ENCODE measurements at places on chromosomes 3 and 15. TPM values are rescaled to one million over a fixed set of nuclear protein-coding genes. Genes with fewer than 3 reads are reported as not detected.

Gene CPA3
- total RNA-seq: 1.3 TPM

Gene TRH
- total RNA-seq: not detected

Gene SLC22A13
- 0.29 TPM for total RNA-seq

Gene ADGRG7
- total RNA-seq: not detected

Gene TUSC7
- total RNA-seq: not detected

Gene GTF2E1
- 19.4 TPM for total RNA-seq

Gene NEDD4
- total RNA-seq: 80.0 TPM

Gene CX3CR1
- total RNA-seq: not detected

Gene LRRC49
- total RNA-seq: 4.9 TPM

Gene TOPAZ1
- total RNA-seq: not detected

Gene ACOX2
- total RNA-seq: 2.4 TPM

Gene CPEB1
- 6.0 TPM for total RNA-seq

Gene CHRNA3
- total RNA-seq: not detected

Gene VILL
- total RNA-seq: 8.8 TPM

Gene C3orf49
- not detected for total RNA-seq

Gene GPR27
- total RNA-seq: not detected

Gene EHHADH
- total RNA-seq: 13.6 TPM

Gene CYP1A2
- not detected for total RNA-seq

Gene PP2D1
- not detected for total RNA-seq

Gene SNX22
- not detected for total RNA-seq

Gene EIF3J
- total RNA-seq: 28.3 TPM

Gene GOLGA6L9
- 0.71 TPM for total RNA-seq

Gene FGD5
- total RNA-seq: not detected

Gene UACA
- 48.2 TPM for total RNA-seq

Gene ITIH3
- not detected for total RNA-seq

Gene ITIH1
- not detected for total RNA-seq

Gene BOC
- total RNA-seq: 2.4 TPM

Gene GOLGA6L7
- not detected for total RNA-seq

Gene CACNA1D
- total RNA-seq: not detected

Gene GOLGA6A
- total RNA-seq: not detected

Gene ALPK3
- total RNA-seq: 33.5 TPM

Gene GABRB3
- not detected for total RNA-seq

Gene CDHR4
- total RNA-seq: not detected

Gene SLC28A1
- total RNA-seq: not detected

Gene POTEB
- total RNA-seq: not detected

Gene CCR4
- not detected for total RNA-seq

Gene CLDN16
- not detected for total RNA-seq

Gene PLS1
- 0.45 TPM for total RNA-seq

Gene ANKRD34C
- total RNA-seq: not detected

Gene C3orf20
- total RNA-seq: not detected

Gene SLC38A3
- total RNA-seq: not detected

Gene C15orf61
- 4.0 TPM for total RNA-seq

Gene LRTM1
- total RNA-seq: not detected

Gene DAZL
- not detected for total RNA-seq

Gene THSD4
- total RNA-seq: 10.4 TPM

Gene THAP10
- total RNA-seq: 8.9 TPM

Gene PFN2
- total RNA-seq: 163 TPM

Gene LRRC15
- 0.06 TPM for total RNA-seq

Gene PTX3
- total RNA-seq: 161 TPM

Gene FAM107A
- not detected for total RNA-seq

Gene TCF12
- 111 TPM for total RNA-seq

Gene TF
- not detected for total RNA-seq

Gene COL7A1
- total RNA-seq: 14.2 TPM

Gene EIF1B
- 13.6 TPM for total RNA-seq

Gene TMEM266
- not detected for total RNA-seq

Gene DPPA2
- not detected for total RNA-seq

Gene FSD2
- total RNA-seq: not detected

Gene ISLR
- total RNA-seq: 0.13 TPM

All from LHCN-M2 (cell line).